Stimulated activated CD8-positive, alpha-beta memory T cell treated with anti-CD3 and anti-CD28 coated beads, Interleukin-4, amount 100 ng/mL, for 24 hours (primary cell): ENCODE measurements at places on chromosomes 6 and 20.

DNA sequence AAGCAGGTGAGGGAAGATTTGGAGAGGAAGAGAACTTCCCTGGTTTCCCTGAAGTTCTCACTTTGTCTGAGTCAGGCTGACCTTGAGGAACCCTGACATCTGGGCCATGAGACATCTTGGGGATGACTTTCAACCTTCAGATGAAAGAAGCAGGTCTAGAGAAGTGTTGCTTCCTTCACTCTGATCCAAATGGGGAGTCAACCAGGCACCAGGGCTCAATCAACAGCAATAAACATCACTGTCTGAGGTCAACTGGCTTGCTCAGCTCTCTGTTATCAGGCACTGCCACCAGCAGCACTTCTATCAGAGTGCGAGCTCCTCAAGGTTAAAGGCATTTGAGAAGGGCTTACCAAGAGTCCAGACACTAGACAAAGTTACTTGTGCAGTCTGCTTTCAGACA, 6.3 kb downstream of the ACOT8 start:
- DNase-seq, result no peak

GRCh38 chr6:50608421-50608820, 104.9 kb upstream of the TFAP2D start:
- DNase-seq, result no peak

- no peak for DNase-seq
Observed at GRCh38 chr6:51182827-51183226, 364.2 kb downstream of the TFAP2B start.

DNA sequence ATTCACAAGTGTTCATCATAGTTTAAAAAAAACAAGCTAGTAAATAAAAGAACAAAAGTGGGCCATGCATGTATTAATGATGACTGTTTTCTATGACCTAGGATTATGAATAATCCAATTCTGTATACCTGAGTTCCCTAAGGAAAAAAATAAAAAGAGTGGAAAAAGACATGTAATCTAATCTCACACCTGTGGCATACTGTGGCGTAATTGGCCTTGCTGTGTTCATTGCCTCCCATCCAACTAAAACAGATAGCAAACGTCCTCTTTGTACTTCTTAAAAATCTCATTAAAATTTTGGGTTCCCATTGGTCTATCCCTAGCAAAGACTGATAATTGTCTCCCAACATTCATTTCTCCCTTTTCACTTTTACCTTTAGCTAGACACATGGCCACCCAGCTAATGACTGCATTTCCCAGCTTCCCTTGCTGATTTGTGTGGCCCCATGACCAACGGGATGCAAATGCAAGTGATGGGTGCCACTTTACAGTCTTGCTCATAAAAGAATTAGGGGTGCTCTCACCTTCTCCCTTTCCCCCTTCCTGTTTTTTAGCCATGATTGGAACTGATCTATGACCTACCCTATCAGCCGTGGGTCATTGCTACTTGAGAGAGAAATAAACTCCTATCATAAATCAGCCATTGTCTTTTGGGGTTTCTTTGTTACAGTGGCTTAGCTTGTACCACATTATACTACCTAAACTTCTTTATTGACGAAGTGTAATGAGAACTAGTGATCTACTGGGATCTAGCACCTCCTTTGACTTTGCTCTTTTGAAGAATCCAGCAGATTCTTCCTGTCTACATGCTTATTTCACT, 32.0 kb upstream of the TBC1D22B start:
- DNase-seq, result no peak

DNA sequence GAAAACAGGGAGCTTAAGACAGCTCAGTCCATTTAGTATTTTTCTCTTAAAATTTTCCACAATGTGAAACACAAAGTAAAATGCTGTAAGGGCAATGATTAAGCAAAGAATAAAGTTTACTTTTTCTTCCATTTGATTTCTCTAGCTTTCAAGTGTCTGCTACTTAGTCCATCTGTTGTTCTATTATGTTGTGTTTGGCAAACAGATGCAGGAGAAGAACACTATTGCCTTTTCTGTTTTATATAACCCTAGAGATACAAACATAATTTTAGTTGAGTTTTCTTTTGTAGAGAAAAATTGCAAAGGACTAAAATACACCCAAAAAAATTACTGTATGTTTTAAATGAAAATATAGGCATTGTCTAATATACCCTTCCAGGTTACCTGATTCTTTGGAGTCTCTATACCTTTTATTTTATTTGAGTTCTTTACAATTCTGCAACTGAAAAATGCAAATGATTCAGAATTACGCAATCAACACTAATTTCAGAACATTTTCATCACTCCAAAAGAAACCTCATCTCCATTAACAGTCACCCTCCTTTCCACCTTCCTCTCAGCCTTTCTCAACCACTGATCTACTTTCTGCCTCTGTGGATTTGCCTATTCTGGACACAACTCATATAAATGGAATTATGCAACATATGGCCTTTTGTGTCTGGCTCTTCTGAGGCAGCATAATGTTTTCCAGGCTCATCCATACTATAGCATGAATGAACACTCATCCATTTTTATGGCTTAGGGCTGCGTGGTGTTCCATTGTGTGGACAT, 96.9 kb downstream of the MKKS start:
- DNase-seq, result no peak

DNA sequence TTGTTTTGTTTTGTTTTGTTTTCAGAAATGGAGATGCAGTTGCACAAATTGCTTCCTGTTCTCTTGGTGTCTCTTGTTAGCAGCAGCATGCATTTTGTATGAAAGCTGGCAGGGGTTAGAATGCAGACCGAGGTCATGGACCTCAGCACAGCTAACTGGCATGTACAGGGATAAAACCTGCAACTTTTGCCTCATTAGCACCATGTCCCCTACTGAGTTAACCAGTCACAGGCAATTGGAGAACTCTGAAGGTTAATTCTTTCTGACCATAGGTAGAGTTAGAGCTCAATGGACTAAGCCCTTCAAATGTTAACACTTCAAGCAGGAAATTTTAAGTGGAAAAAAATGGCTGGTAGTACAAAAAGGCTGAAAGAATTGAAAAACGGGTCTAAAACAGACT, 377.1 kb downstream of the ADGRB3 start:
- no peak for DNase-seq
